ENCODE measurements at places on chromosomes 16 and 17. TPM values are rescaled to one million over a fixed set of nuclear protein-coding genes. Genes with fewer than 3 reads are reported as not detected.

DNA sequence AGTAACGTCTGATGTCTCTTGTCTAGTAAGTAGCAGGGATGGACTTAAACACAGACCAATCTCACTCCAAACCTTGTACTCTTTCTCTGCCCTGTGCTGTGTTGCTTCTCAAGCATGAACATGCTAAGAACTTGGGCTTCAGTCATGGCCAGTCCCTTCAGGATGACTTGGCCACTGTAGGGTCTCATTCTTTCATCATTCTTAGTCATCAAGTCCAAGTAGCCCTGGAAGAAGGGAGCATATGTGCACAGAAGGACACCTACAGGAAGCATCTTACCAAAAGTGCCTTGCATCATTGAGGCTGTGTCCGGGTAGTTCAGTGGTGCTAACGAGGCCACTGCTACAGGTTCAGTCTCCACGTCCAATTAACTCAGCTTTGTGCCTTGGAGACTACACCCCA lies 80.7 kb downstream of the CDK5R1 start:
- DNase-seq = no peak

GRCh38 chr16:77374384-77374783 lies 60.5 kb downstream of the ADAMTS18 start:
- DNase-seq = no peak

GRCh38 chr17:41391535-41391934 lies 5.9 kb downstream of the KRT31 start:
- DNase-seq = no peak

Gene CD68
- total RNA-seq = 12.6 TPM

Gene RTN4RL1
- total RNA-seq = 4.9 TPM

- no peak for DNase-seq
These were observed 317.3 kb downstream of the SLC39A11 start for GRCh38 chr17:72775237-72775636.

Gene ARHGAP44
- 2.8 TPM for total RNA-seq

DNA sequence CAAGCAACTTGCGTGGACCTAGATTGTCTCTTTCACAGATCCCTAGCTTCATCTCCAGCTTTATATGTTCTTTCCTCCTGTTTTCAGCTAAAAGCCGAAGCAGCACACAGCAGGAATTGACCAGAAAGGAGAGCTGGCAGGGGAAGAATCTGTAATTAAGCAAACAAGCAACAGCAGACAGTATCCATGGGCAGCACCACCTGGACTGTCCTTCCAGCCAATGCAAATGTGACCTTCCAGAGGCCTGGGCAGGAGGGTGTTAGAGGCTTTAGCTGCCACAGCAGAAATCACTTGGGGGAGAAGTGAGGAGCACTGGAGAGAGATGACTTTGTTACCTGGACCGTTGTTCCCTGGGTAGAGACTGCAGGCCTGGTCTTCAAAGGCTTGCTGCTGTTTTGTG lies 427.6 kb upstream of the GOT2 start:
- DNase-seq = no peak

- DNase-seq = no peak
These were observed 8.8 kb downstream of the RPL19 start for GRCh38 chr17:39208893-39209292.

DNA sequence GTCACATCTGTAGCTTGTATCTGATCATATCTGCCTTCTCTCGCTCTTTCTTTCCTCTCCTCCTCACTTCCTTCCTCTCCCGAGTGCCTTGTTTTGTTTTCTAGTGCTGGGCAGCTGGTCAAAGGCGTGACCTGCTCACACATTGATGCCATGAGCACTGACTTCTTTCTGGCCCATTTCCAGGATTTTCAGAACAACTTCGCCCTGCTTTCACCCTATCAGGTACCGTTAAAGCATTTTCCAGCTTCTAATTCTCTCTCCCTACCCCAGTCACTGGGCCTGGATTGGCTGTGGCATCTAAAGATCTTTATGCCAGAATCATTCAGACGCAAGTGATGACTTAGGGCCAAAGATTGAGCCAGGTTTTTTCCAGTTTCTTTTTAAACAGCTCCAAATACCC lies 55.5 kb downstream of the OTOA start:
- DNase-seq = no peak

Gene CD300E
- total RNA-seq = not detected

- no peak for DNase-seq
These were observed 27.1 kb upstream of the PITPNM3 start for GRCh38 chr17:6583411-6583810.

GRCh38 chr16:78990309-78990701 lies 610.2 kb downstream of the MAF start:
- DNase-seq = no peak

GRCh38 chr17:82548681-82549303 lies 29.3 kb downstream of the FOXK2 start:
- DNase-seq = no peak

DNA sequence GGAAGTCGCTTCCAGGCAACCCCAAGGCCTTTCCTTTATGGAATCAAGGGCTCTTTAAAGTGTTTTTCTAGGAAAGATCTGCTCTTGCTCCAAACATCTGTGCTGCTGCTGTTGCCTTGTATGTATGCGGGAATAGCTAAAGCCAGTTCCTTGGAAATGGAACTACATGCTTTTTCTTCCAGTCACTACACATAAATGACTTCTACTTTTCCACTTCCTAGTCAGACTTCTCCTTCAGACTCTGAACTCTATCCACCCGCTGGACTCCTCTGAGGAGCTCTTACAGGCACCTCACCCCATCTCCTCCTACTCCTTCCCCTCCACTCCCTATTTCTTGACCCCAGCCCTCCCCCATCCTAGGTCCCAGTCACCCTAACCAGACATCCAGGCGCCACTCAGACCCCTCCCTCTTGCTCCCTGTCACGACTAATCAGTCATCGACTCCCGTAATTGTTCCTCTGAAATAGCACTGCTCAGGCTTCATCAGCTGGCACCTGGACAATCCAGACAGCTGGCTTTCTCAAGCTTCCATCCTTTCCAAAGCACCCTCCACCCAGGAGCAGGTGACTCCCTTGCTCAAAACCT lies 15.0 kb upstream of the PEMT start:
- DNase-seq = no peak

Gene MARVELD3
- total RNA-seq = not detected

GRCh38 chr16:50517450-50518252 lies 30.5 kb upstream of the NKD1 start:
- DNase-seq = no peak

- no peak for DNase-seq
These were observed 109.0 kb upstream of the FAM20A start for GRCh38 chr17:68710035-68710780.
